ENCODE measurements at places on chromosomes 1 and 21. TPM values are rescaled to one million over a fixed set of nuclear protein-coding genes. Genes with fewer than 3 reads are reported as not detected.

DNA sequence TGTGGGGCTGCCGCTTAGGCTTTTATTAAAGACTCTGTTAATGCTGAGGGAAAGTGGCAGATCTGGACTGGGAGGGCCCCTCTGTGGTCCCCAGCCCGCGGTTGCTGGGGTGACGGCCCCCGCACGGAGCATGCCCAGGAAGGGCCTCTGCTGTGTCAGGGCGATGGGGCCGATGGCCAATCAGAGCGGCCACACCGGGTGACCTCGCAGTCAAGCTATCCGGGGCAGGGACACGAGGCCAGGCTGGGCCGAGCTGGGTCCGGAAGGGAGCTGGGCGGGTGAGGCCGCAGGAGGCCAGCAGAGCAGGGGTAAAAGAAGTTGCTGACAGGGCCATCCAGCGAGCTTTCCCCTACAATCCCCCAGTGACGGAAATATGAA, 145.1 kb downstream of the CASZ1 start:
- DNase-seq = no peak

The LAX1 gene
- 0.14 TPM for polyA plus RNA-seq

GRCh38 chr1:6534248-6534822, 20.0 kb downstream of the NOL9 start:
- DNase-seq = no peak

GRCh38 chr1:185559151-185559550, 175.0 kb upstream of the HMCN1 start:
- no peak for DNase-seq

GRCh38 chr1:70156529-70157120, 48.8 kb downstream of the LRRC40 start:
- DNase-seq = no peak

The ST6GALNAC3 gene
- 2.8 TPM for polyA plus RNA-seq

DNA sequence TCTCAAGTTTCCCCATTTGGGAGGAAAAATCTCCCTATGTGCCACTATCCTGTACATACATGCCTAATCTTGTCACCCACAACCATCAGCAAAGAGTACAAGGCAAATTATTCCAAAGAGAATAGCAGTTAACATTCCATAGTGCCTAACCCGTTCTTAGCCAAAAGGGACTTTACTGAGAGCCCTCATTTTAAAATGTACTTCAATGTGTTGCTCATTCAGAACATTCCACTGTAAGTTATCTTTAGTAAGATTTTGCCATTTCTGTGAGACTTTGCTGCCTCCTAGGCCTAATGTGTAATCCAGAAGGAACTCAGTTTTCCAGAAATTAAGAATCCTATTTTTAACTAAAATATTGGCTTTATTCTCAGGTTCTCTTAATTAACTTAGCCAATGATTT, 11.3 kb upstream of the MRPL55 start:
- no peak for DNase-seq

- peak; percentile 52 for DNase-seq
Observed at GRCh38 chr21:37060296-37060695, 12.6 kb downstream of the PIGP start.

GRCh38 chr1:30670240-30671060, 52.9 kb downstream of the MATN1 start:
- no peak for DNase-seq

- DNase-seq = no peak
Observed at GRCh38 chr1:186845576-186846210, 16.9 kb downstream of the PLA2G4A start.
